ENCODE measurements at places on chromosomes 13 and 19.

DNA sequence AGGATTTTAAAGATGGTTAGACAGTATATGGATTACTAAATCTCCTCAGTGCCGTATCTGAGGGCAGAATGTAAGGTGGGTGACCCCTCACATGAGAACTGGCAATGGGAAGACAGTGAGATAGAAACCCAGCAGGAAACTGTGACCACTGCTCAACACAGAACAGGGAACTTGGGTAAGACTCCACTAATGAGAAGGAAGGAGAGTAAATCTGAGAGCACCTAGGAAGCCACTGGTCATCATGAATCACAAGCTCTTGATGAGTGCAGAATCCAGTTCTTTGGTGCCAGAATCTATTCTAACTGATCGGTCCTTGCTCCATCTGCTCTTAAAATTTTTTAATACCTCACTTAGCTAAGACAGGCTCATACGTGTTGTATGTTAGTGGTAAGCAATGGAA is 261.8 kb downstream of the KLF12 start:
- no peak for DNase-seq

- no peak for DNase-seq
Observed at GRCh38 chr13:112893570-112894422, 75.2 kb upstream of the MCF2L start.

DNA sequence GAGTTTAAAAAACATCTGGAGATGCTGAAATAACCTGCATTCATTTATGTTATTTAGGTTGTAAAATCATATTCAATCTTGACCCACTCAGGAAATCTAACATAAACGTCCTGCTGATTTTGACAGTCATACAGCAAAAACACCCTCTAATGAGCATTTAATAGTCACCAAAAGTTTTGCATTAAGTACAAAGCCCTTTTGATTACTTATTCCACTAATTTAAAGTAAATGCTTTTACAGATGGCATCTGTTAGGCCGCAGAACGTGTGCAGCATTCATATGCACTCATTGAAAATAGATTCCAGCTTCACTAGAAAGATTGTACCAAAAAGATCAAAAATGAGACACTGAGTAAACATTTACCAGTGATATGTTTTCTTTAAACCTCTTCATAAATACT is 1295.1 kb downstream of the EFNB2 start:
- no peak for DNase-seq

DNA sequence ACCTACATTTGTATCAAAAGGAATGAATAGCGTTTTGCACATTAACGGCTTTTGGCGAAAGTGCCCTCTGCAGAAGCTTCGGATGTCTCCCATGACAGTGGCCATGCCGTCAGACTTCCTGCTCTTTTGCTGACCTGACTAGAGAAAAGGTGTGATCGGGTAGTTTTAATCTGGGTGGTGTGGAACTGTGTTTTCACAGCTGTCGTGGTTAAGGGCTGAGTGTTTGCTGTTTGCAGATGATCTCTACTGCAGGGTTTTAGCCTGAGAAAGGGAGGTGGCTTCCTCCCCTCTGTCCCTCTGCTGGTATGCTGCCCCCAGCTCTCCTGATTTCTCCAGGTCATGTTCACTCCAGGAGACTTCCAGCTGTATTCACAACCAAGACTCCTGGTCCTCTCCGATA is 22.4 kb downstream of the ZNF71 start:
- no peak for DNase-seq

DNA sequence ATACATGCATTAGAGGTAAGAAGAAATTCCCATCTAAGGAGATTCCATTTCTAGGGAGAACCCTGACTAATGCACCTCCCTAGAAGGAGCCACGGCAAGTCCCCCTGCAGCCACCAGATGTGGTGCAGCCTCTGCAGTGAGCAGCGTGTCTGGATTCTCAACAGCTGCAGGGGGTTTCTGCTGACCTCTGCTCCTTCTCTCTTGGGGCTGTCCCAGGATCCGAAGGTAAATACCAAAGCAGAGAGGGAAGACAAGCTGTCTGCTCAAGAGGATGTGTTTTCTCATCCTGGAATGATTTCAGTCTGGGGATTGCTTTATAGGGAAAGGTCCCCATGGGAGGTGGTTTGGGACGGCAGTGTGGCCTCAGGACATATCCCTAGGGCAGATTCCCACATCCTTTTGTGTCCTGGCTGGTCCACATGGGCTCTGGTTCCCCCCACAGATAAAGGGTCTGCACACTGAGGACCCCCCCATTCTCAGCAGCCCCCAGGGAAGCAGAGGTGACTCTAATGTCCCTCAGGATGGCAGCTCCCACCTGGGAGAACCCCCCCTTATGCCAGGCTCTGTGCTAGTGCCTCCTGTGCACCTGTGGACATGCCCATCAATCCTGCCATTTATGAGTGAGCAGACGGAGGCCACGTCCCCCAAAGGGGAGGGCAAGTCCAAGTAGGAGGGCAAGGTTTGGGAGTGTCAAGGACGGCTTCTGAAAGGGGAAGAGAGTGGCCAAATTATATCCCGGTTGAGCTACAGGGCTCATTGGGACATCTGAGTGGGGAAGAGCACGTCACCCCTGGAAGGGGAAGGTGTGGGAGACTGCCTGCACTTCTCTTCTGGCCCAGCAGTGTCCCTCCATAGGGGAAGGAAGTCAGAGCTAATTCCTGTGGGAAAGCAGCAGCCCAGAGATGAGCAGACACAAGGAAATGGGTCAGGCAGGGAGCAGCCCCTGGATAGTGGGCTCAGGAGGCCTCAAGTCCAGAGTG is 10.2 kb upstream of the OR10H5 start:
- DNase-seq: no peak

- no peak for DNase-seq
Observed at GRCh38 chr13:113537205-113537604, 46.7 kb upstream of the DCUN1D2 start.

- no peak for DNase-seq
Observed at GRCh38 chr19:45598267-45599001, 3.6 kb downstream of the GPR4 start.

DNA sequence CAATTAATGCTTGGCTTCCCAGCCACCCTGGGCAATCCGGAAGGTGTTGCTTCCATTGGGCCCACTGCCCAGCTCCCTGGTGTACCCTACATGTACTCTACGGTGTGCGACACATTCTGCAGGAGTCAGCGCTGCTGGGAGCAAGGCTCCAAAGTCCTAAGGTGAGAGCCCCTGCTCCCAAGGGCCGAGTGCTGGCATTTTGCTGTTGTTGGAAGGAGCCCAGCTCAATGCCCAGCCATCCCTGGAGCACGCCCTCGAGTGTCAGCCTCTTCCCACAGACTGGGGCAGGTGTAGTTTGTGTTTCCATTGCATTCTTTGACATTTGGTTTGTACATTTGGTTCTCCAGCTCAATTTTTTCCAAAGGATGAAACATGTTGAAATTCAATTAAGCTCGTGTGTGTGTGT is 64.6 kb downstream of the GGACT start:
- DNase-seq: no peak

DNA sequence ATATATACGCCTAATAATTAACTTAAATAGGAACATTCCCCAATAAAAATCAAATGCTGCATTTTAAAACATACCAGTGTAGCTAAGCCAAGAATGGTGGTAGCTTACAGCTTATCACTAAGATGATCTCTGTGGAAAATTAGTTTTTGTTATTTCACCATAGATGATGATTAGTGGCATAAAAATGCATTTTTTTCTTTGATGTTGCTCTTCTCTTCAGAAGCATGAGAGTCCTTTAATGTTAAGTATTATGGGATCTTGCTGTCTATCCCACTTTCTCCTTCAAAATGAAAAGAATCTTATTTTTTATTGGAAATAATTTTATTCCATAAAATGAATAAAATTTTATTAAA is 731.0 kb downstream of the SLITRK1 start:
- no peak for DNase-seq

DNA sequence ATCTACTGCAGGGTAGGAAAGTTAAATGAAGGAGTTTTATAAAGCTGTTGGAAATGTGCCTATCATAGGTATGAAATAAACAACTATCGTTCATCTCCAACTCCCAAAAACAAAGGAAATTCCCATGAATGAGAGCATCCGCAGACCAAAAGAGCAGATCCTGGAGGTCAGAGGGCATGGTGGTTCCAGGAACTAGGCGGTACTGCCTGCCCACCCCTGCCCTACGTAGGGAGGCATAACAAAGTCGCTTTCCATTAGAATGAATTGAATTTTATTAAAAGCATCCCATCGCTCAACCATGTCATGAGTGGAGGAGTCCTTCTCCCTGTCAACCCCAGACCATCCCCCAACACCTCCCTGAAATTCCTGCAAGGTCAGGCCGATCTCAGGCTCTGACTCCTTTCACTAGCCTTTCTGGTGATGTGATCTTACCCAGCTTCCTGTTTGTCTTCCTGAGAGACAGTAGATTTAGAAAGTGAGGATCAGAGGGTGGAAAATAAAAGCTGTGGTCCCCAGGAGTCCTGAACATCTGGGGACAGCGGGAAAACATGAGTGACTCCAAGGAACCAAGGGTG is at the start of gene CLEC4M:
TSS of gene CLEC4M (plus strand) at position 525 of the 575 bp plus-strand sequence. CDS start at position 549, 24 bp downstream.
- DNase-seq: no peak

GRCh38 chr13:28494778-28495537 is at the start of gene FLT1:
Gene FLT1 (minus strand): TSS chr13:28495128. CDS start chr13:28494843, 285 bp downstream.
- no peak for DNase-seq

DNA sequence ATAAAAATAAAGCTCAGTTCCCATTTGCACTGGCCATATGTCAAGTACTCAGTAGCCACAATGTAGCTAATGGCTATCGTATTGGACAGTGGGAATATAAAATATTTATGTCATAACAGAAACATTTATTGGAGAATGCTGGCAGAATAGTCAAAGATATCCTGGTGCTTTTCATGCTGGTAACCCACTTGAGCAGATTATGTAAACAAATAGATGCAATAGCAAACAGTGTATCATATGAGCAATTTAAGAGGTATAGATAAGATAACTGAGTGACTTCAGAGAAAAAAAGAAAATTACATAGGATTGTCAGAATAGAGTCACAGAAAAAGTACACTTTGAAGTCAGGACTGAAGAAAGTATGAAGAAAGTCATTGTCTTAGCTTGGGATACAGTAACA is 426.6 kb downstream of the NDFIP2 start:
- DNase-seq: no peak

DNA sequence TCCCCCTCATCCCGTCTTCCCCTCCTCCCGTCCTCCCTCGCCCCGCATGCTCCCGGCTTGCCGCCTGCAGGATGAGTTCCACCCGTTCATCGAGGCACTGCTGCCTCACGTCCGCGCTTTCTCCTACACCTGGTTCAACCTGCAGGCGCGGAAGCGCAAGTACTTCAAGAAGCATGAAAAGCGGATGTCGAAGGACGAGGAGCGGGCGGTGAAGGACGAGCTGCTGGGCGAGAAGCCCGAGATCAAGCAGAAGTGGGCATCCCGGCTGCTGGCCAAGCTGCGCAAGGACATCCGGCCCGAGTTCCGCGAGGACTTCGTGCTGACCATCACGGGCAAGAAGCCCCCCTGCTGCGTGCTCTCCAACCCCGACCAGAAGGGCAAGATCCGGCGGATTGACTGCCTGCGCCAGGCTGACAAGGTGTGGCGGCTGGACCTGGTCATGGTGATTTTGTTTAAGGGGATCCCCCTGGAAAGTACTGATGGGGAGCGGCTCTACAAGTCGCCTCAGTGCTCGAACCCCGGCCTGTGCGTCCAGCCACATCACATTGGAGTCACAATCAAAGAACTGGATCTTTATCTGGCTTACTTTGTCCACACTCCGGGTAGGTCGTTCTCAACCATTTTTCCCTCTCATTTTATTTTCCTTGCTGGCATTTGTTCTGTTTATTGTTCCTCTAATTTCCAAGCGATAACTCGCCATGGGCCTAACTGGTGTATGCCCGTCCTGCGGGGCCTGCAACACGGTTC is 29.8 kb downstream of the NFIX start:
- DNase-seq: no peak

DNA sequence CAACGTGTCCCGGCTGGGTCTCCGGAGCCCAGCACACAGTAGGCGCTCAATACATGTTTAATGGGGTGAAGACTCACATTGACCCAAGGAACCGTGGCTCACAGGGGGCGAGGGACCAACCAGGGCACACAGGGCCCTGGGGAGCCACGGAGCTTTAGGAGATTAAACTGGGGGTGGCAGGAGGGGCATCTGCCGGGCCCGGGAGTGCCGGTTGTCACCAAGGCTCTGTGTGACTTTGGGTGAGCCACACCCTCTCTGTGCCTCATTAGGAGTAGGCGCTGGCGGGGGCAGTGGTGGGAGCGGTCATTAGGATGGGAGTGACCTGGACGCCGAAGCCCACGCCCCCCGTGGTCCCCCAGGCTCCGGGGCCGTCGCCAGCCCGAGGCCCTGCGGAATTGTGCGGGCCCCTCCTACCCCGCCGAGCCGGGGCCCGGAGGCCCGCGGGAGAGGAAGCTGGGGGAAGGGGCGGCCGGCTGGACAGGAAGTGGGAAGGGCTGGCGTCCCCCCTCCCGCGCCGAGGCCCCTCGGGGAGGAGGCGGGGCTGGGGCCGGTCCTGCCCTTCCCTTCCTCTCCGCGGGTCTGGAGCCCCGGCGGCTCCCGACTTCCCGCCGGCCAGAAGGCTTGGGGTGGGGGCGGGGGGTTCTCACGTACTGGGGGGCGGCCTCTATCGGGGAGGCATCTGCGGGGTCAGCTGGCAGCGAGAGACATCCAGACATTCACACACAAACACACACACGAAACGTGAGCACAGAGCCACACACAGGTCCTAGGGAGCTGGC is 1.8 kb upstream of the SSBP4 start:
- no peak for DNase-seq

- DNase-seq: no peak
Observed at GRCh38 chr13:88142653-88143052, 471.5 kb downstream of the SLITRK5 start.

- no peak for DNase-seq
Observed at GRCh38 chr19:39307046-39307821, 11.0 kb downstream of the IFNL1 start.

DNA sequence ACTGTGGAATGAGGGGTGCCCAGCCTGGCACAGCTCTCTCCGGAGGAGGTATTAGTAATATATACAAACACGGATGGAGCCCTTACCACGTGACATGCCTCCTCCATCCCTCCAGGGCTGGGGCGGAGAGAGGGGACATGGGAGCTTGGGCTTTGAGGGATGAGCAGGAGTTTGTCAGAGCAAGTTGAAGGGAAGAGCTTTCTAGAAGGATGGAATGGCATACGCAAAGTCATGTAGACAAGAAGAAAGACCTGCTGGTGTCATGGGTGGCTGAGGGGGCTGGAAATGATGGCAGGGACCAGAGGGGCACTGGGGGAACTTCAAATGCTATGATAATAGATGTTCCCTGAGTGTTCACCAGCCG is 2.6 kb downstream of the MPND start:
- DNase-seq: no peak
